WTC11 (cell line): ENCODE measurements at places on chromosomes 12 and 14.

DNA sequence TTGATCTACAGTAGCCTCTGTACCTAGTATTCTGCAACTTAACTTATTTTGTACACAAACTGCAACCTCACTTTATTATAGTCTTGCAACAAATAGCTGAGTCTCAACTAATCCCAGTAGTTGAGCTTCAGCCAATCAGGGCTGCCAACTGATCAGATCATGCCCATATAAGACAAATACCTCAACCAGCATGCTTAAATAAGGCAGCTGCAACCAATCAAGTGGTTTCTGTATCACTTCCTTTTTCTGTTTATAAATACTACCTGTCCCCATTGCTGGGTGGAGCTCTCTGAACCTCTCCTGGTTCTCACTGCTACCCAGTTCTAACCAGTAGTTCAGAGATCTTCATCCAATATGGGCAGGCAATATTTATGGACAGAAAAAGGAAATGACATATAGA, 248.5 kb upstream of the FBXO33 start:
- no peak for DNase-seq

GRCh38 chr14:20661197-20661596, 19.7 kb upstream of the OR6S1 start:
- DNase-seq = no peak

- peak; percentile 46 for DNase-seq
Observed at GRCh38 chr14:58947814-58948445, 240.5 kb upstream of the DAAM1 start.

DNA sequence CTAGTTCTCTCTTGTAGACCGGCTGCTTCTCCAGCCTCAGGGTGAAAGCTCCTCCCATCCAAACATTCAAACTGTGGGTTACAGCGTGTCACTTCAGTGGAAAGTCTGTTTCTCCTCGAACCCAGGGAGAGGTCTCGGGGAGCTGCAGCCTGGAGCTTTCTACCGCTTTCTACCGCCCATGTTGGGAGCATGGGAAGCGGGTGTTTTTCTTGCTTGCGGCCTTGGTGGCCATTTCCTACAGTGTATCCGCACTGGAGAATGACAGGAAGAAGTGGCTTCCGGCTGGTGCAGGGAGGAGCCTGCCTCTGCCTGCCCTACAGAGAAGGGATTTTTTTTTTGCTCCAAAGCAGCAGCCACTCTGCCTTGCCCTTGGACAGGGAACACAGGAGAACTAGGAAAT, 21.2 kb downstream of the ZFP36L1 start:
- no peak for DNase-seq

DNA sequence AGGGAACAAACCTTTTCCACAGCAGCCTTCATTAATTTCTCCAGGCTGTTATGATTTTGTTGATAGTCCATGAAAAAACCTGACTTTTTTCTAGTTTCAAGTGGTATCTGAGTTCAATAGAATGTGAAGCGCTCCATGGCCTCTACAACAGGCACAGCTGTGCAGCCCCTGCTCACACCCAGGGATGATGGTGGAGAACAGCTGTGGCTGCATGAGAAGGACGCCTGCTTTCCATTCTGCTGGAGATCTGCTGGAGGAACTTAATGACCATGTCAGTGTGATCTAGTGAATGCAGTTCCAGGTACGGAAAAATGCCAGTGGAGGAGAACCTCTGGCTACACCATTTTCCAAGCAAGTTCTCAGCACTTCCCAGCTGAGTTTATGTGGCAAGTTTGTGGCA, 80.6 kb downstream of the PIWIL1 start:
- DNase-seq = no peak

GRCh38 chr14:100104523-100105300, 39.5 kb downstream of the EVL start:
- peak; percentile 29 for DNase-seq

- DNase-seq = no peak
Observed at GRCh38 chr12:54527631-54527929, 21.8 kb upstream of the PDE1B start.

DNA sequence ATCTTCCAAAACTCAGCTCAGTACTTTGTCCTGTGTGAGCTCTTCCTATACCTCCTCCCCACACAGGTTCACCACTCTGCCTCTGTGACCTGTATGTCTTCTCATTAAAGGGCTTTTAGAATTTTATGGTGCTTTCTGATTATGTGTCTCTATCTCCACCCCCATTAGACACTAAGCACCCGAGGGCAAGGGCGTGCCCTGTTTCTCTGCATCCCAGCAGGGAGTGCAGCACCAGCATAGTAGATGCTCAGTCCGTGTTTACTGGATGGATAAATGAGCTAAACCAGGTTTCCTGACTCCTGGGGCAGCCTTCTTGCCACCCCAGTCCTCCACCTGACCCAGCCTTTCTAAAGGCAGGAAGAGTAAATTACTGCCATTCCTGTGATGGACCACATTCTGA, 333.8 kb downstream of the CACNA1C start:
- no peak for DNase-seq

DNA sequence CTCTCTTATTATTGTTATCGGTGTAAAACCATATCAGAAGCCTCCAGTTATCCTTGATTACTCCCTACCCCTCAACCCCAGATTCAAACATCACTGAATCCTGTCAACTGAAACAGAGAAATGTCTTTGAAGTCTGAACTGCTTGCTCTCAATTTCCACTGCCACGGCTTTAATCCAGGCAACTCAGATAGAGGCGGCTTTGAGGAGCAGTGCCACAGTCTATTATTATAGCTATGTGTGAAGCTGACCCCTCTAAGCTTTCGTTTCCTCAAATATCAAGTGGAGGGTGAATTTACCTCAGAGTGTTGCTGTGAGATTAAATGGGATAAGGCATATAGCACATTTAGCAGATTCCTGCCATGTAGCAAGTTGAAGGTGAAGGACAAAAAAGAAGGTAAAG, 49.0 kb upstream of the PDE3A start:
- DNase-seq = no peak

GRCh38 chr12:16670456-16671050, 64.6 kb upstream of the LMO3 start:
- no peak for DNase-seq

DNA sequence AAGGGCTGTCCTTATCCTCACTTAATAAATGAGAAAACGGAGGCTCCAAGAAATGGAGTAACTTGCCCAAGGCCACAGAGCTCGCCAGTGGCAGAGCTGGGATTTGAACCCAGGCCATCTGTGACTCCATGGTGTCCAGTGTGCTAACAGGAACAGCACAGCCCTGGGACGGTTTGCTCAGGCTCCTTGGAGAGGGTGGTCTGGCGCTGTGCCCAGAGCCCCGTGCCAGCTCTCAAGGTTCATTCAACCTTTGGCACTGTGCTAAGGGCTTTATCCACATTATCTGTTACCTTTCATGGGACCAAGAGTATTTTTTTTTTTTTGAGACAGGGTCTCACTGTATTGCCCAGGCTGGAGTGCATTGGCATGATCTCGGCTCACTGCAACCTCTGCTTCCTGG, 8.1 kb downstream of the DAO start:
- no peak for DNase-seq

DNA sequence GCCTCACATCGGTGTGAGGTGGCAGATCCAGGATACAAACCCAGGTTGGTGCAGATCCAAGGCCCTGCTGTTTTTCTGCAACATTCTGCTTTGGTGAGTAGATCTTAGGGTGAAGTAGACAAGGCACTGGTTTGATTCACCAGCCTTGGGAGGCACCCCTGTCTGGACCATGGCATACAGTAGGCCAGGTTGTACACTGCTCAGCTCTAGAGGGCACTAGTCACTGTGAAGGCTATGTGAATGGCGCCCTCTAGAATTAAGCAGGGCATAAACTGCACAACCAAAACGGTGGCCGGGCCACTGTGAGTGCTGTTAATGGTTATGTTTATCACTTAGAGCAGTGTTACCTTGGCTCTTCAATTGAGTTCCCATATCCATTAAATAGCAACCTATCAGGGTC, 280.6 kb upstream of the PWP1 start:
- DNase-seq = peak; percentile 22

- DNase-seq = no peak
Observed at GRCh38 chr12:95115641-95116040, 42.2 kb upstream of the NR2C1 start.

- DNase-seq = no peak
Observed at GRCh38 chr12:123860377-123860776, 98.3 kb downstream of the DNAH10 start.

GRCh38 chr12:1911598-1912575, 6.6 kb downstream of the CACNA2D4 start:
- no peak for DNase-seq

DNA sequence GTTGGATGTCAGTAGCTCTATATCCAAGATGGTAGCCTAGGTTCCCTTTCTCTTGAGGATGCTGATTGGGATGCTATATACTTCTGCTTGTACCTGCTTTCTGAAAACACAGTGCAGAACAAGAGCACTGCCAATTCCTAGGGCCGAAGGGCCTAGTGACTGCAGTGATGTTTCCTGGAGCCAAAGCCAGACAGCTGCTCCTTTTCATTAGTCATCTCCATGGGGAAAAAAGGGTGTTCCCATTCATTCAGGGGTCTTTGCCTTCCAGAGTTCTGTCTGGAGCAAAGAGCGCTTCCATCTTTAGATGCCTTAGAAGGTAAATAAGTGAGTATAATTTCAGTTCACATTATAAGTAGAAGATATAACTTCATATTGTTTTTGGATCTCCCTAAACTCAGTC, 85.5 kb downstream of the PTPRB start:
- no peak for DNase-seq

DNA sequence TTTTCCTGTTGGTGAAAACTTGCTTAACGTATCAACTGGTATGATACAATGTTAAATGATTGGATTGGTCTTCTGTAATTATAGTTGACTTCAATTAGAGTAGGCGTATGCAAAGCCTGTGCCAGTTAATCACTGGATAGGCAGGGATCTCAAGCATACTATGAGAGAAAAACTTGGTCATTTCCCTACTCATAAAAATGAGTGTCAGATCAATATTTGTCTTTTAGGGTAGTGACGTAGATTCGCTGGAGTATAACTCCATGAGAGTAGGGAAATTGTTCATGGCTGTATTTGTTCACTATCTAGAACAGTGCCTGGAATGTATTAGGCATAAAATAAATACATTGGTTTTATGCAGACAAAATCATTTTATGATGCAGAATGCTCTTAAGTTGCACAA, 28.6 kb downstream of the NAA30 start:
- DNase-seq = no peak

- DNase-seq = no peak
Observed at GRCh38 chr12:24595652-24596235, 353.2 kb downstream of the BCAT1 start.

- no peak for DNase-seq
Observed at GRCh38 chr12:124592481-124593160, 25.2 kb upstream of the NCOR2 start.

DNA sequence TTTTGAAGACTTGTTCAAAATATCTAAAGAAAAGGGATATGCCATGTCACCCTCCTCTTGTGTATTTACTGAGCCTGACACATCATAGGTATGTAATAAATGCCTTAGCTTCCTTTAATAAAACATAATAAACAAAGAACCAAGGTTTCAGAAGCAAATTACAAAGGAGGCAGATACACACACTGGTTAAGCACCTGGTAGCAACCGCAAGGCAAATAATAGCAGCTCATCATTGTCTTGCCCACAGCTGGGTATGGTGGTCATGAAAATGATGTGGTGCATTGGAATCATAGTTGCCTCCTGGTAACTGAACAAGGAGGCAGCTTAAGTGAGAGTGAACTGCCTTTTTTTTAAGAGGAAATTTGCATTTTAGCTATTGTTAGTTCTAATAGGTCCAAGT, 39.0 kb downstream of the PAX9 start:
- no peak for DNase-seq

GRCh38 chr14:83485591-83485990, 1951.9 kb upstream of the SEL1L start:
- no peak for DNase-seq

DNA sequence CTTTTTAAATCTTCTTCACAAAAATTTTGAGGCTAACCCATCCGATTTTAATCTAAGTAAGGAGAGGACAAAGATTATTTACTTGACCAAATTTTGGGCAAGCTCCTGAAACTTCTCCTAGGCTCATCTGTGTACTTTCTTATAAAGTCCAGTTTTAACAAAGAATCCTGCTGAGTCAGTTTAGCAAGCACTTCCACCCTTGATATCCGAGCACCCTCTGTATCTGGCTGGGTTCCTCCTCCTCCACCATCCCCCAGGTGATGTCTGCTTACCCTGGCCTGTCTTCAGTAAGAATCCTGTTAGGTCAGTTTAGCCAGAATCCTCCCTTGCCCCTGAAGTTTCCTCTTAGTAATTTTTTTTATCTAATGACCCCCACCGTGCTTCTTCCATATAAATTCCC, 140.5 kb downstream of the PHLDA1 start:
- no peak for DNase-seq

DNA sequence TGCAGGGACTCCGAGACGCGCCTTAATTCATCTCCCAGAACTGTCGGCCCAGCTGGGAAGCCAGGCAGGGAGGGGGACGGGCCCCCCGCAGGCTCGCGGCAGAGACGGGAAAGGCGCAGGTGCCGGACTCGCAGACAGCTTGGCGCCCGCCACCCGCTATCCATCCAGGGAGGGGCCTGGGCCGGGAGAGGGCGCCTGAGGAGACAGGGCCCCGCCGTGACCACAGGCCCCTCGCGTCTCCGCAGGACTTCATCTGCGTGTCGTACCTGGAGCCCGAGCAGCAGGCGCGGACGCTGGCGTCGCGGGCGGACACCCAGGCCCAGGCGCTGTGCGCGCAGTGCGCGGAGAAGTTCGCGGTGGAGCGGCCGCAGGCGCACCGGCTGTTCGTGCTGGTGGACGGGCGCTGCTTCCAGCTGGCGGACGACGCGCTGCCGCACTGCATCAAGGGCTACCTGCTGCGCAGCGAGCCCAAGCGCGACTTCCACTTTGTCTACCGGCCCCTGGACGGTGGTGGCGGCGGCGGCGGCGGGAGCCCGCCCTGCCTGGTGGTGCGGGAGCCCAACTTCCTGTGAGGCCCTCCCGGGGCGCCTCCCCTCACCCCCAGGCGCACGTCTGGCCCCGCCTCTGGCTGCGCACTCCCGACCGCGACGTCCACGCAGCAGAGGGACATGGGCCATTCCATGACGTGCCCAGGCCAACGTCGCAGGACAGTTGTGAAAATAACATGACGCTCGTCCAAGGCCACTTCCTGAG, 60.6 kb downstream of the LGMN start:
- DNase-seq = peak; percentile 57

- peak; percentile 32 for DNase-seq
Observed at GRCh38 chr12:67469666-67470065, 178.9 kb upstream of the DYRK2 start.

DNA sequence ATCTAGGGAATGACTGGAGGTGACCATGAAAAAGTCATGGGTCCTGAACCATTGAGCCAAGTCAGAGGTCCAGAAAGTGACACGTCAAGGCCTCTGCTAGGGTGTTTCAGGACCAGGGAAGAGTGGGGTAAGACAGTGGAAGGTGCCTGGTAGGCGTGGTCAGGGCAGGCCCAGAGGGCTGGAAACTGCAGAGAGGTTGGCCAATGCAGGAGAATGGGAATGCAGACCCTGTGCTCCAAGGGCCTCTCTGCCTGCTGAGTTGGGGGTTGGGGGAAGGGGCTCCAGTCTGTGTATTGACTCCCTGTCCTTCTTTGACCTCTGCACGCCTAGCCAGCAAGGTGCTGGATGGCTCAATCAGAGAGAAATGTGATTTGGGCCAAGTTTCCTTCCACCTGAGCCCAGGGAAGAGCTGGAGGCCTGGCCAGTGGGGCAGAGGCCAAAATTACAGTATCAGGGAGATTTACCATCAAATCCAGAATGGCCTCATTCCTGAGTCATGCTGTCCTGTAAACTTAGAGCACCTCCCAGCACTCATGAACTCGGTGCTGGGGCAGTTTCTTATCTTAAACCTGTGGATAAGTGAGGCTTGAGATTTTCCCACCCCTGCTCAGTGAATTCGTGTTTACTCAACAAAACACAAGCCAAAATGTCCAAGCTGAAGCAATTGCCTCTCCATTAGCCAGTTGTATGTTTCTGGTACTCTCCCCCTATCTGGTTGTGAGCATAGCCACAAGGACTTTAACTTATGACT, 24.4 kb downstream of the IRF2BPL start:
- no peak for DNase-seq
